Stimulated activated CD4-positive, alpha-beta T cell treated with anti-CD3 and anti-CD28 coated beads, Interleukin-15, amount 100 ng/mL, for 48 hours (primary cell): ENCODE measurements at places on chromosomes 12 and 14.

DNA sequence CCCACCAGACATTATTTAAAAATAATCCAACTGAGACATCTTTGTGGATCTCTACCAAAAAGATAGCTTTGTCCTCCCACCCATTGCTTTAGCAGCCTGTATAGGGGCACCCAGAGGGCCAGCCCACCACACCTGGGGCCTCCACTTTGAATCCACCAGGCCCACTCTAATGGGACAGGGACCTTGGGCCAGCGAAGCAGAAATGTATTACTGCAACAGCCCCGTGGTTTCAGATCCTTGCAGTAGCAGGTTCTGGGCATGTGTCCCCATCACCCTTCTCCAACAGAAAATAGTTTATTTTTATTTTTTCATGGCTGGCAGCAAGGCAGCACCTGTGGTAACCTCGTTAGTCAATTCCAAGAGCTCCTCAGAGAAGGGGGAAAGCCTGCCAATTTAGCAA, 218.4 kb downstream of the ZFP36L1 start:
- no peak for DNase-seq

DNA sequence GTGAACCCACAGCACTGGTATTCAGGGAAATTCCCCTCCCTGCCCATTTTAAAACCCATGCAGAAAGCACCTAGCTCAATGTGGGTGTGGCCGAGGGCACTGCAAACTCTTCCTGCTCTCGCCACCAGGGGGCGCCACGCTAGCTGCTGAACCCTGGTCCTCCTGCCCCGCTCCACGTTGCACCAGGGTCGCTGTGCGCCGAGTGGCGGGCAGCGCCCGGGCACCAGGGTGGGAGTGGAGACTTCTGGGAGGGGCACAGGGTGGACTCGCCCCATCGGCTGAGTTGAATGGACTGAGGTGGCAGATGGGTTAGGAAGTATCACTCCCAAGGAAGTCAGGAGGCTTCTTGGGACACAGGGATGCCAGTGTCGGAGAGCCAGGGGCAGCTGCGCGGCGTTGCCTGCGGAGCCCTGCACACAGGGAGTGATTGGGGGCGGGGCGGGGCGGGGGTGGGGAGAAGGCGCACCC, 48.1 kb upstream of the BCL11B start:
- peak; percentile 67 for DNase-seq

DNA sequence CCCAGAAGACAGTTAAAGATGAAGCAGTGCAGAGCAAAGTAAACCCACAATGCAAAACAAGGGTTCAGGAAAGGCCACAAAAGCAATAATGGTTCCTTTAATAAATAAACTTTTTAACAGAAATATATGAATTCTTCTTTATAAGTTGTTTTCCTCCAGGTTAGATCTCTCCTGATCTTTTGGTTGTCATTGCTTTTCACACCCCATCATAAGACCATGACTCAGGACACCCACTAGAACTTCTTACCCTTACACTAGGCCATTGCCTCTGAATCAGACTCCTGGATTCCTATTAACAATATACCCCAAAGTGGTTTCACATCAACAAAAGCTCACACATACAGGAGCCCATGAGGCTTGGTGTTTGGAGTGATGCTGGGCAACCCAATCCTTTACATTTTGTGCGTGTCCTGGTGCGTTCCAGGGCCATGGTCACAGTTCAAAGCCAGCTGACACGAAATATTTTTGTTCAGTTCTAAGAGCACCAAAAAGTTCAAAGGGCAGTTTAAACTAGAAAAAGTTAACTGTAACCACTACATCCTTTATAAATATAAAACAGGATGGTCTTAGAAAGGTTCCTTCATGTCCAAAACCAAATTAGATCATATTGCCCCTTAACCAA, 187.0 kb downstream of the EPS8 start:
- no peak for DNase-seq

DNA sequence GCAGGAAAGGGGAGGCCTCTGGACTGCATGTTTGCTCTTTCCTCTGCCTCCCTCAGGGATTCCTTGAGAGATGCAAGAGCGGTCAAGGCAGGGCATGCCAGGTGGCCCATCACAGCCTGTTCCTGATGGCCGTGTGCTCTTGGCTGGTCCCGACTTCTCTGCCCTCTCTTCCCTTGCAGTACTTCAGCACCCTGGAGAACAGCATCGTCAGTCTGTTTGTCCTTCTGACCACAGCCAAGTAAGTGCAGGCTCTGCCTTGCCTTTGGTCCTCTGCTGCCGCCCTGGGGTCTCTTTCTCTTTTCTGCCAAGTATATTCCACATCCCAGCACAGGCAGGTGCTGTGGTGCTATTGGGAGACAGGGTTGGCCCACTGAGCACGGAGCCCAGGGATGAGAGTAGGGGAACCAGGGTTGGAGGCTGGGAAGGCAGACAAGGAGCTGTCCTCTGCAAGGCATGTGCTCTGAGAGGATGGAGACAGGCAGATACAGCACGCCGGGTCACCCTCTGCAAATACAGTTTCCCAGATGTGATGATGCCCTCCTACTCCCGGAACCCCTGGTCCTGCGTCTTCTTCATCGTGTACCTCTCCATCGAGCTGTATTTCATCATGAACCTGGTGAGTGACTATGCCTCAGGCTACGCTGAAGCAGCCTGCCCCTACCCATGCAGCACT, 51.9 kb downstream of the TPCN1 start:
- DNase-seq = no peak

DNA sequence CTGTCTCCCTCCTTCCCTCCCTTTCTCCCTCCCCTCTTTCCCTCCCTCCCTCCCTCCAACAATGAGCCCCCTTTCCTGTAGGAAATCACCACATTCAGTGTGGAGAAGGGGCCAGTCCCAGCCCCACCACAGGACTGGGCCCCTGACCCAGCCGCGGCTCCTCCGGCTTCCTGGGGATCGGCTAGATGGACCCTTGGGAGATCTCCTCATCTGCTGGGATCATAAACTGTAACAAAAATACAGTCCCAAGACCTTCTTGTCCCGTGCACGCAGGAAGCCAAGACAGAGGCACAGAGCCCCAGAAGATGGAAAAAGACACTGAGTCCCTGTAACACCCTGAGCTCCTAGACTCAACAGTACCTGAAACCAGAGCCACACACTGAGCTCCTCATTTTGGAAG, 23.9 kb downstream of the DIO3 start:
- DNase-seq = no peak

DNA sequence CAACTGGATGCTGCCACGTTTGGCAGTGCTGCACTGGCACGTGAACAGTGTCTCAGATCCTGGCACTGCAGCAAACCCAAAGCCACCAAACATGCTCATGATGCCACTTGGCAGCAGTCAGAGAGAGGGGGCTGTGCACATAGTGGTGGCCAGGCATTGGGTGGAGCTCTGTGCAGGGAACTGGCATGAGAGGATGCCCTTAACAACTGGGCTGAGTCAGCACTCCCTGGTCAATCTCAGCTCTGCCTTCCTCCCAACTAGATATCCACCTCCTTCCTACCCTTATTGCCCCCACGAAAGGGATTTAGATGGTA, 37.0 kb downstream of the ZFHX2 start:
- no peak for DNase-seq

DNA sequence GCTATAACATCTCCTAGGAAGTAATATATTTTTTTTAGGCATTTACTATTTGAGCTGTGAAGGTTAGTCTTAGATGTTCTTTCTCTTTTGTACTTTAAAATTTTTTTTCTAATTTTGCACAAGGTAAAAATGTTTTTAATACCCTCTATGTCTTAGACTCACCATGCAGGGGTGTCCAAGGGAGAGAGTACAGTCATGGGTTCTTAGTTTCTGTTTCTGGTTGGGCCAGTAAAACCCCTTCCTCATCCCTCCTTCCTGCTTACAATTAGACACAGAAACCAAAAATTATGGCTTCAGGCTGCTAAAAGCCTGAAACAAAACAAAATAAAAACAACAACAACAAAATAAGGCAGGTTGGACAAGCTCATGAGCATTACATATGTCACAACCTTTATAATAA, 193.0 kb downstream of the SYT1 start:
- no peak for DNase-seq

GRCh38 chr12:80412343-80412953, 31.6 kb upstream of the PTPRQ start:
- no peak for DNase-seq
